ENCODE measurements at places on chromosomes 3 and 15.
A peak's percentile ranks its signal among the peaks of the same experiment; 100 is the strongest.

- no peak for DNase-seq
Observed at GRCh38 chr15:94411846-94412245, 180.5 kb downstream of the MCTP2 start.

GRCh38 chr3:177652556-177653291, 455.4 kb upstream of the TBL1XR1 start:
- DNase-seq = no peak

- no peak for DNase-seq
Observed at GRCh38 chr3:8760091-8760490, 9.3 kb downstream of the OXTR start.

GRCh38 chr15:58951388-58952007, 18.0 kb upstream of the SLTM start:
- peak; percentile 72 for DNase-seq

DNA sequence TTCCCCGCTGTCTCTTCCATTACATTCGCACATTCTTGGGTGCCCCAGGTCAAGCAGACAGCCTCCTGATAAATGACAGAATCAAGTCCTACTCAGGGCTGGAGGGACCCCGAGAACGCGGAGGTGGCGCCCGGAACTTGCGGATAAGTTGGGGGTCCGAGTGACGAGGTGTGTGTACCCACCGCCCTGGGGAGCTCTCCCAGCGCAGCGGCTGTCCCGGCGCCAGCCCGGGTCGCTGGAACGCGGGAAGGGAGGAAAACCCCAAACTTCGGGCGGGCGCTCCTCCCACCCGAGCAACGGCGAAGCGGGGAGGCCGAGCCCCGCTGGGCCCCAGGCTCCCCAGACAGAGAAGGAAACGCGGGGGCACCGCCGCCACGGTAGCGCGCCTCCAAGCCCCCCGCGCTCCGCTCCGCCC, 550 bp downstream of the CLN6 start:
- peak; percentile 10 for DNase-seq

DNA sequence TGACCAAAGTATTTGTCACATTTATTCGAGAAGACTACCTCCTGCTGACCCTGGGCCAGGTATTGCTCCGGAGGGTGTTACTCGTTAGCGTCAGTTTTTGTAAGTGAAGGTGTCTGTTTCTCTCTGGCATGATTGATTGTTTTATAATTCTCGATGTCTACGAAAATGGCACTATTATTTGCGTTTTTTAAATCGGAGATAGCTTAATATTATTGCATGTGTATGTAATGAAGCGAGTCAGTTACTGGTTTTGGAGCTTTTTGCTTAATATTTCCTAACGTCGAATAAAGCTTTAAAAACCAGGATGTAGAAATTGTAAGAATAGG, 439 bp downstream of the DZIP3 start:
- DNase-seq = no peak

- DNase-seq = no peak
Observed at GRCh38 chr3:180117381-180118163, 80.8 kb upstream of the PEX5L start.

- DNase-seq = peak; percentile 8
Observed at GRCh38 chr3:4493941-4494894, 1.1 kb downstream of the ITPR1 start.

- DNase-seq = no peak
Observed at GRCh38 chr3:35519936-35520335, 119.4 kb upstream of the ARPP21 start.

DNA sequence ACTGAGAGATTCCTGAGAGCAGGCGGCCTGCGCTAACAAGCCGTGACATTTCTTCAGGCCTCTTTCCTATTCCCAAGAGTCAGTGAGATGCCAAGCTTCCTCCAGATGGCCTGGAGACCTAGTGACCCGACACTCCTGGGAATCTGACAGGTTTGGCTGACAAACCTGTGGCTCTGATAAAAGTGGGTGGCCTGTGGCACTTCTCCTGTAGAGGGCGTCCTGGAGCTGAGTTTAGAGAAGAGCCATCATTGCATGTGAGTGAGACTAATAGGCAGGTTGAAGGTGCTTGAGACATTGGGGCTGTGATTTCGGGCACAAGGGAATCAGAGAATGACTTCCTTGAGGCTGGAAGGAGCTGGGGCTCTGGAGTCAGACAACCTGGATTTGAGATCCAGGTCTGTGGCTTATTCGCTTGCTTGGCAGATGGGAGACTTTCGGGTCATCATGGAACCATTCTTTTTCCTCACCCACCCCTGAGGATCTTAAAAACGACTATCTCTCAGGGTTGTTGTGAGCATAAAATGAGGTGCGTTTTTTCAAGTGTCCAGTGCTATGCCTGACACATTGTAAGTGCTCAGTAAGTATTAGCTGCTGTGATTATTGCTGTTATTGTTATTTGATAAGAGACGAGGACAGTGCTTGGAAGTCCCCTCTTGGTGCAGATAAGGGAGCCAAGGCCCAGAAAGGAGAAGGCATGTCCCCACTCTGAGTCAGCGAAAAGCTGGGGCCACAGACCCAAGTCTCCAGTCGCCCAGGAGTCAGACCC, 77.2 kb downstream of the SCN10A start:
- DNase-seq = peak; percentile 36

- no peak for DNase-seq
Observed at GRCh38 chr3:44363591-44363990, 25.0 kb downstream of the TCAIM start.

Measured in fibroblast of skin of right biceps (primary cell).